Naive thymus-derived CD4-positive, alpha-beta T cell (primary cell): ENCODE measurements at places on chromosomes 3 and 15. TPM values are rescaled to one million over a fixed set of nuclear protein-coding genes. Genes with fewer than 3 reads are reported as not detected.

SNTN gene
- total RNA-seq: not detected

SCN11A gene
- total RNA-seq: 0.32 TPM

PTX3 gene
- 0.57 TPM for total RNA-seq

GRCh38 chr3:118213892-118214291 is 820.8 kb downstream of the IGSF11 start:
- DNase-seq: no peak
